Stimulated activated CD8-positive, alpha-beta memory T cell treated with anti-CD3 and anti-CD28 coated beads, Interleukin-2, amount 100 ng/mL, for 1 hour (primary cell): ENCODE measurements at places on chromosomes 7 and 10.

- DNase-seq, result no peak
Observed at GRCh38 chr10:69367469-69367868, 49.2 kb downstream of the TACR2 start.

DNA sequence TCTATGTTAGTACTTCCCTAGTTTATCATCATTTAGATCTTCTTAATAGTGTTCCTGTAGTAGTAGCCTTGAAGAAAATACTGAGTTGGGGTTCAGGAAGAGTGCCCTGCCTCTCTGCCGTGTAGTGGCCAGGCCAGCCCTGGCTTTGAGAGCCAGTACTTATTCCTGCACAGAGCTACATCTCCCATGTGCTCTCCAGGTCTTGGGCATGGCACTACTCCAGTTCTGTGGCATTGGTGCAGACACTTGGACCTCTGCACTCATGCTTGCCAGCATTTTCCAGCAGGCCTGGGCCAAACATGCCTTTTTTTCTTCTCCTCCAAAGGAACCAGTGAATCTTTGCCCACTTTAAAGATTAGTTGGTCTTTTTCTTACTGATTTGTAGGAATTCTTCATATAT is 5.3 kb downstream of the GNG11 start:
- no peak for DNase-seq

GRCh38 chr7:130350945-130351790 is 6.6 kb downstream of the CPA5 start:
- no peak for DNase-seq

- DNase-seq, result no peak
Observed at GRCh38 chr7:115851291-115851690, 179.3 kb downstream of the TFEC start.

GRCh38 chr10:31299119-31299518 is 19.9 kb upstream of the ZEB1 start:
- no peak for DNase-seq

GRCh38 chr10:102758240-102758932 is 14.6 kb downstream of the WBP1L start:
- DNase-seq, result no peak

DNA sequence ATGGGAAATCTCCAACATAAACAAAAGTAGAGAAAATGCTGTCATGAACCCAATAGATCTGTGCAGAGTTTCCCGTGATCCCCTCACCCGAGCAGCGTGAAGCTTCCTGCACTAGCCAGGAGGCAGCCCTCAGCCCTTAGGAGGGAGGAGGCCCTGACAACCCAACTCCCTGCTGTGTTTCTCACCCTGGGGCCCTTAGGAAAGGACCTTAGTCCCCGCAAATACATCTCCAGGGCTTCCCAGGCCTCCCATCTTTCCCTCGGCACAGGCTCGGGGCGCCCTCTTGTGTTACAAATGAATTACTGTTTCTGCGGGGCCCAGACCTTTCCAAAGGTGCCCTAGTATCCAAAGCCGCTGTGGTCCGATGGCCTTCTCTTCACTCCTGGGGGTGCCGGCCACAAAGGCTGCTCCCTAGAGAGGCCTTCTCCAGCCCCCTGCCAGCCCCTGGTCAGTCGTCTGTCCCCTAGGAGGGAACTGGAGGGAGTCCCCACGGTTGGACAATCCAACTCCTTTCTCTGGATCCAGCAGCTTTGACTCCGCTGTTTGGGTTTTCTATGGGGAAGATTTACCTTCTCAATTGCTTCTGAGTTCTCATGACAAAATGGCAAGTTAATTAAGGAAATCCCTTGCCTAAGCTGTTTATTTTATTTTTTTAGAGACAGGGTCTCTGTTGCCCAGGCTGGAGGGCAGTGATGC is 49.9 kb upstream of the SH2B2 start:
- DNase-seq, result no peak

DNA sequence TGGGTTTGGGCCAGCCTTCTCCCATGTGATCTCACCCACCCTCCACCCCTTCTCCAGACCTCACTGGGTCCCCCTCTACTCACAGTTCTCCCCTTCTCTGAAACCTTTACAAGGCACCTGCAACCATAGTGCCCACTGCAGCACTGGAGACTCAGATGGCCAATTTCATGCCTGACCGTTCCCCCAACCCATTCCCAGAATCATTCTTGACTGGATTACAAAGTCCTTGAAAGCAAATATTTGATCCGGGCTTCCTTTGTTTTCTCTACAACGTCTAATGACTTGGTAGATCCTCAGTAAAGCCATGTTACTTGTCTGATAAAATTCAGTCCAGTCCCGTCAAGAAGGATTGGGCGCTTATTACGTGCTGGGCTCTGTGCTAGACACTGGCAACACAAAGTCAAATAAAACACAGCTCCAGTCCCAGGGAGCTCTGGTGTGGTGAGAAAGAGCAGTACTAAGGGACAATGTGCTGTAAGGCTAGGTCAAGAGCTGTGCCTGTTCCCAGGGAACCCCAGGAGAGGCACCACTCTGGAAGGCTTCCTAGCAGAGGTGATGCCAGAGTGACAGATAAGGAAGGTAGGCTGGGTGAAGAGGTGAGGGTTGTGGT is 36.5 kb downstream of the SH3PXD2A start:
- DNase-seq, result no peak

DNA sequence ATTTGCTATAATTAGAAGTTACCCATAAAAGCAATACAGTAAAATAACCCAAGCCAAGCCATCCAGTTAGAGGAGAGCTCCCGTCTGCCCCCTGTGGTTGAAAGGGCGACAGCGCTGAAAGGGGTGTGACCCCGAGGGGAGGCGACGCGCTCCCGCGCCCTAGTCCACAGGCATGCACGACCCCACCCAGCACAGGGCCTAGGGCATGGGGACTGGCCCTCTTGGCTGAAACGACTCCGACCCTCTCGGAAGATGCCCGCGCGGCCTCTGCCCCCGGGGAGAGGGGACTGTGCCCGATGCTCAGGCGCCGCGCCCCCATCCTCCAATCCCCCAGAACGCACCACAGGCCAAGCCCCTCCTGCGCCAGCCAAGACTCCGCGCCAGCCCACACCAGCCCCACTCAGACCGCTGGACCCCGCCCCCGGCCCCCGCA is 64.0 kb downstream of the CSGALNACT2 start:
- peak; percentile 24 for DNase-seq

GRCh38 chr10:42801135-42801534 is 18.5 kb downstream of the BMS1 start:
- no peak for DNase-seq

GRCh38 chr7:25579778-25580075 is 351.4 kb upstream of the NPVF start:
- DNase-seq, result no peak

GRCh38 chr7:95095259-95095965 is 188.0 kb downstream of the PPP1R9A start:
- DNase-seq, result no peak

DNA sequence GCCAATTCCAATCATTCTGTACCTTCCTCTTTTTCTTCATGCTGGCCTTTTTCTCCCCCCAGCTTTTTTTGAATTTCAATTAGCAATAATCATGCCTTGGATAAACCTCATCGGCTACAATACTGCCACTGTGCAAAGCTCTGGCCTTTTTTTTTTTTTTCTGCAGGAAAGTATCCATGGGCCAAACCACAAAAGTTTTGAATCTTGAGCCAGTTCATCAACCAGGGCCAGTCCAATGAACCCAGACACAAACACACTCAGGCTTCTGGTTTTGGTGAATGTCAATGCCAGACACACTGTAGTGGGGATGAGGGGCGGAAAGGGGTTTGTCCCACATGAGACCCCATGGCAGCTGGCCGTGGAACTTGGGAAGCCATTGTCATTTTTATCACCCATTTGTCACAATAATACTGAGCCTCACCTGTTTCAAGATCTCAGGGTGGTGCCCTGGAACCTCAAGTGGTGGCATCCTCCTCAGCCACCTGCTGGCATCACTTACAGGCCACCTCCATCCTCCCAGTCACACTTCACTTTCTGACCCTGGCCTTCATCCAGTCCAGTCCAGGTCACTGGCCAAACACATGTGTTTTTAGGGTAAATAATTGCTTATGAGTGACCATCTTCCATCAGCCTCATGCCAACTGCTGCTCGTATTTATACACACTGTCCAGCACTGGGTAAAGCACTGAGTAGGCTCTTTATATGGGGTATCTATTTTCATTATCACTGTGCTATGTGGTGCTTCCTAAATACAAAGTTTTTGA is 40.8 kb upstream of the TSPAN33 start:
- DNase-seq, result no peak

DNA sequence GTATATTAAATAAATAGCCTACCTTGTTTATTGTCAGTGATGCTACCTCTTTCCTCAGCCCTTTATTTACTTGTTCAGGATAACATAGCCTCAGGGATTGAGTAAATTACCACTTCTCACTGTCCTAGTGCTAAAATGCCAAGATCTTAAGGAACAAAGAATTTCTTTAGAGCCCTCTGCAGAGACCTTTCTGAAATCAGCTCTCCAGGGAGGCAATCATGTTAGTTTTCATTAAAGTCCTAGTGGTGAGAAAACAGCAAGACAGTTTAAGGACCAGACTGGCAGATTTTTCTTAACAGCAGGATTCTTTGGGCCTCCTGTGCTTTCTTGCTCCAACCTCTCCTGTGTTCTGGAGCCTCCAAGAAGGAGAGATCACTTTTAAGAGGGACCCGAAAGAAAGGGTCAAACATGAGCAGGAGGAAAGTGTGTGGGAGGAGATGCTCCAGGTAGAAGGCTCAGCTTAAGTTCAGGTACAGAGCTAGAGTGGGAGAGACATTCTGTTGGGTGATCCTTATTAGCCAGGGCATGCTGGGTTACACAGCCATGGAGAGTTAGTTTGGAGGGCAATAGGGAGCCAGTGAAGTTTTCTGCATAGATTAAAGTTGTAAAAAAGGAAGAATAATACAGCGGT is 1.2 kb upstream of the PLCE1 start:
- no peak for DNase-seq

DNA sequence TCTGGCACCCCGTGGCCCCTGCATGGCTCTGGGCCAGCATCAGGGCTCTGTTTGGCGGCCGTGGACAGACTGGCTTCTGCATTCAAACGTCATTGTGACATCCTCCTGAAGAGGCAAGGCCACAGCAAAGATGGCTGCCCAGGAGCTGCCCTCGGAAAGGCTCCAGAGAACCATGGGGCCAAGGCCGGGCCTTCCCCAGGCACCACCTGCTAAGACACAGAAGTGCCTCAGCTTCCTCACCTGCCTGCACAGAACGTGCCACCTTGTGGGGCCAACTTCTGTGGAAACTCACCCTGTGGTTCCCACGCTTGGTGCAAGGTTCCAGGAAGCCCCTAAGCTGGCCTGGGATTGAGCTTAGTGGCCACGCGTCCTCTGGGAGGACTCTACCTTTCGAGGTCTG is 396.9 kb downstream of the PTPRN2 start:
- DNase-seq, result no peak

GRCh38 chr7:932651-932975 is 21.9 kb downstream of the ADAP1 start:
- DNase-seq, result no peak
